ENCODE measurements at places on chromosomes 3 and 15.

- no peak for DNase-seq
Measured at GRCh38 chr15:93428150-93428549, 339.1 kb upstream of the RGMA start.

- DNase-seq, result no peak
Measured at GRCh38 chr15:78065973-78066946, 11.3 kb downstream of the TBC1D2B start.

- DNase-seq, result no peak
Measured at GRCh38 chr15:40008061-40008765, 30.8 kb downstream of the SRP14 start.

- DNase-seq, result no peak
Measured at GRCh38 chr3:99509224-99509623, 129.2 kb upstream of the COL8A1 start.

DNA sequence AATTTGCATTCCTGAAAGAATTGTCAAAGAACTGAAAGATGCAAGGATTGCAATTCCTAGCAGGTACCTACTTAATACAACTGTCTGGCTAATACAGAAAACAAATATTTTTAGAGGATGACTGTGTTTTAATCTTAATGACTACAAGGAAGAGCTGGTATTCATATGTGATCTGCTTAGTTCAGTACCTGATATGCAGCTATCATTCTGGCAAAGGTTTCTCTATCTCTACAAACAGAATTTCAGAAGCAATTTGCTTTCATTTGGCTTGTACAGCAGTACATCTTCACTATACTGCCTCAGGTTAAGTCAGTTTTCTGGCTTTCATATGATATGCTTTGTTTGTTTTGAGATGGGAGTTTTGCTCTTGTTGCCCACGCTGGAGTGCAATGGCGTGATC is 51.3 kb downstream of the TBL1XR1 start:
- DNase-seq, result no peak

- DNase-seq, result no peak
Measured at GRCh38 chr3:195201295-195201694, 69.7 kb downstream of the XXYLT1 start.

DNA sequence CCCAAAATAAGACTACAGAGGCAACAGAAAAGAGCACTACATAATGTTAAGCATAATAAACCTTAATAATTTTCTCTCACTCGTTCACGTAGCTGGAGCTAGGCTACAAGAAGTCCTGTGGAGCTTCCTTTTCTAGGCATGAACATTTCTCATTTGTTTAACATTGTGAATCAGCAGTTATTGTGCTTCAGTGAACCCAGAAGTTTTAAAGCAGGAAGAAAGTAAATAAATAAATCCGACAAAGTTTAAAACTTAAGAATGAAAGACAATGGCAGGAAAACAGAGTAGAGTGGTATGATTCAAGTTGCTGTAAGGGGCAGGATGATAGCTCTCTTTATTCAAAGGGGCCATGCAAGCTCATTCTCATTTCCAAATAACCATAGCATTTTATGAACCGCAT is 191.8 kb downstream of the LSAMP start:
- no peak for DNase-seq

Data from NCI-H1092 (cell line).